ENCODE measurements at places on chromosomes 11 and 22.
A peak's percentile ranks its signal among the peaks of the same experiment; 100 is the strongest.

- no peak for DNase-seq
Observed at GRCh38 chr22:48973694-48974041, 854.0 kb downstream of the BRD1 start.

- no peak for DNase-seq
Observed at GRCh38 chr11:123195188-123196059, at the start of gene CLMP. Gene CLMP, minus strand, starts transcription at chr11:123195248. Its CDS starts 308 bp downstream, at chr11:123194940.

- DNase-seq: no peak
Observed at GRCh38 chr11:91837411-91838330, 386.9 kb upstream of the FAT3 start.

DNA sequence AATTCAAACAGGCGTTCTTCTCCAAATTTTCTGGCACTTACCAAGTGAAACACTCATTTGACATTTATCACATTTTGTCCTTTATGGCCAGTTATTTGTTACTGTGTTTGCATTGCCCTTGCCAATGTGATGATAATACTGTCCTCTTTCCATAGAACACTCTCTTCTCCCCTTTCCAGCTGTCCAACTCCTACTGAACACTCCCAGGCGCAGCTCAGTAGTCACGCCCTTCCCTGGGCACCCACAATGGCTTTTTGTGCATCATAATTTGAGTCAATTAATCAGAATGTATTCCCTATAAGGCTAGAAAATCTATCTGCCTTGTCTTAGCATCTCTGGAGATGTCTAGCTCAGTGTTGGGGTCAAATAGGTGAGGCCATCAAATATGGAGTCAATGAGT is 21.2 kb upstream of the B3GAT1 start:
- DNase-seq: no peak

- DNase-seq: no peak
Observed at GRCh38 chr22:19703869-19704268, 10.4 kb upstream of the SEPTIN5 start.

DNA sequence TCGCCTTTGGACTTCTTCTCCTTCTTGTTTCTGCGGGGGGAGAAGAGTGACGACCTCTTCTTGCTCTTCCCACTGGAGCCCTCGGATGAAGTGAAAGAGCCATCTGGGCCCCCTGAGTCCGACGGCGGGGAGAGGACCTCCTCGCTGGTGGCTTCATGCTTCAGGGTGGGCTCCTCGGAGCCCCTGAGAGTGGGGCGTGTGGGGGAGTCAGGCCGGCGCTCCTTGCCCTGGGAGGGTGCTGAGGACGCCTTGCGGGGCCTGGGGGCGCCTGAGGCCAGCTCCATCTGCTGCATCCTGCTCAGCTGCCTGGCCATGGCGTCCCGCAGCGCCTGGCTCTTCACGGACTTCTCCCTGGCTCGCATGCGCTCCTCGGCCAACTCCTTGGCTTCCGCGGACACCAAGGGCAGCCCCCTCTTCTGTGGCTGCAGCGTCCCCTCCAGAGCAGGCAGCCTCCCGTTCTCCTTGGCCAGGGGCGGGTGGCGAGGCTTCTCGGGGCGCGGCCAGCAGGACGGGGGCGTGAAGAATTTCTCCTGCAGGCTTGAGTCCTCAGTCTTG is 43.3 kb upstream of the BID start:
- DNase-seq: no peak

DNA sequence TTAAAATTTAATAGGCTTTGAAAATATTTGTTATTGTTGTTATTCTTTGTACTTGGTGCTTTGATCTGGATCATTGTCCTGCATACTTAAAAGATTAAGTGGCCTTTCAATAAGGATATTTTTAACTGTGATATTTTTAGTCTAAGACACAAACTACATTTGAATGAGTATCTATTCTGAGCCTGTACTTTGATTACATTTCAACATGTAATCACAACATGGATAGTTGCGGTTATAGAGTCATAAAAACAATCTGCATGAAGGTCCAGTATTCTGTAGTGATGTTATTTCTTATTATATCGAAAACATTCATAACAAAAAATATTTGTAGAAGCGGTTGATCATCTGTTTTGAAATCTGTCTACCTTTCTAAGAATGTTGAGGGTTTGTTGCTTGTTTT is 58.6 kb downstream of the HIPK3 start:
- DNase-seq: no peak

DNA sequence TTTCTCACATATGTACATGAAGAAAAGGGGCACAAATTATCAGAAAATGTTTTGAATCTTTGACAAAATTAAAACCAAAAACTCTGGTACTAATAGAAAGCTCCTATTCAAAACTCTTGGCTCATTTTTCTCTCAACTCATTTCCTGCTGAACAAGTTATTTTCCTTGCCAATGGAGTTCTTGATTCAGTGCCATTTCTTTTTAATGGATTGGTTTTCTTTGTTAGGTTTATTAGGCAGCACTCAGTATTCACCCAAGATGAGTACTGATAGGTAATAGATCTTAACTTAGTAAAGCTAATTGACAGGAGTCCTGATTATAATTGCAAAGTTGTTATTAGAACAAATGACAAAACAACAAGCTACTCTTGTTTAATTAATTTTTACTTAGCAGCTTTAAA is 279.4 kb upstream of the PDGFD start:
- DNase-seq: no peak

GRCh38 chr22:40220316-40221054 is 42.8 kb downstream of the TNRC6B start:
- no peak for DNase-seq

DNA sequence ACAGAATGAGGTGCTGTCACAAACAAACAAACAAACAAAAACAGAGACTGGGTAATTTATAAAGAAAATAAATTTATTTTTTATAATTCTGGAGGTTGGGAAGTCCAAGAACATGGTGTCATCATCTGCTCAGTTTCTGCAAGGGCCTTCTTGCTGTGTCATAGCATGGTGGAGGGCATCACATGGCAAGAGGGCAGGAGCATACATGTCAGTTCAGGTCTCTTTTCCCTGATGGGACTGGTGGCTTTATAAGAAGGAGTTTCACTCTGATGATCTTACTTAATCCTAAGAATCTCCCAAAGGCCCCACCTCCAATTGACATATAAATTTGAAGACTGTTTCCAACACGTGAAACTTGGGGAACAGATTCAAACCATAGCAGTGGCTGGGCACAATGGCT is 135.7 kb downstream of the NECTIN1 start:
- DNase-seq: no peak

- no peak for DNase-seq
Observed at GRCh38 chr11:126231725-126232459, 20.3 kb downstream of the FAM118B start.

DNA sequence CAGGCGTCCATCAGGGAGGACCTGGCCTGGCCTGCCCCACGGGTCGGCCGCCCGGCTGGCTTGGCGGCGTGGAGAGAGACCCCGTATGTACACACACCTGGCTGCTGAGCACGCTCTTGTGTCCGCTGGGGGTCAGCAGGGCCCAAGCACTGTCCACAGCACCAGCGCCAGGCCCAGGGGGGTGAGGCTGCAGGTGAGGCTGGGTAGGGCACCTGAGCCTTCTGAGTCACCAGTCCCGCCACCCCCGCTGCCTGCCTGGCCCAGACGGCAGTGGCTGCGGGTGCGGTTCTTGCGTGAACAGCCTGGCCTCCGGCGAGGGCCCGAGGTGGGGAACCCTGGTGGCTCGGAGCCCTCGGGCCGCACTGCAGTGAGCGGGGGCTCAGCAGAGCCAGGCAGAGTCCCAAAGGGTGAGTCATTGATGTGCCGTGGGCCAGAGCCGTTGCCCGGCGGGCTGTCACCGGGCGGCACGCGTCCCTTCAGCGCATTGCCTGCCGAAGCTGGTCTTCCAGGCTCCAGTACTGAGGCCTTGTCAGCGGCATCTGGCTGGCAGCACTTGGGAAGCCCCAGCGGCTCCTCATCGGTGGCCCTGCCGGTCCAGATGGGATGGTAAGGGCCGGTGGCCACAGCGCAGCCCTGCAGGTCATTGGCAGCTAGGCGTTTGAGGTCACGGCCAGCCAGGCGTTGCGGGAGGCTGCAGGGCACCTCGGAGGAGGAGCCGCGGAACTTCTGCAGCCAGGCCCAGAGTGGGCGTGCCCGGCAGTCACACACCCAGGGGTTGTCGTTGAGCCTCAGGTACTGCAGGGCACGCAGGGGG is 26.3 kb downstream of the RTN4R start:
- no peak for DNase-seq

DNA sequence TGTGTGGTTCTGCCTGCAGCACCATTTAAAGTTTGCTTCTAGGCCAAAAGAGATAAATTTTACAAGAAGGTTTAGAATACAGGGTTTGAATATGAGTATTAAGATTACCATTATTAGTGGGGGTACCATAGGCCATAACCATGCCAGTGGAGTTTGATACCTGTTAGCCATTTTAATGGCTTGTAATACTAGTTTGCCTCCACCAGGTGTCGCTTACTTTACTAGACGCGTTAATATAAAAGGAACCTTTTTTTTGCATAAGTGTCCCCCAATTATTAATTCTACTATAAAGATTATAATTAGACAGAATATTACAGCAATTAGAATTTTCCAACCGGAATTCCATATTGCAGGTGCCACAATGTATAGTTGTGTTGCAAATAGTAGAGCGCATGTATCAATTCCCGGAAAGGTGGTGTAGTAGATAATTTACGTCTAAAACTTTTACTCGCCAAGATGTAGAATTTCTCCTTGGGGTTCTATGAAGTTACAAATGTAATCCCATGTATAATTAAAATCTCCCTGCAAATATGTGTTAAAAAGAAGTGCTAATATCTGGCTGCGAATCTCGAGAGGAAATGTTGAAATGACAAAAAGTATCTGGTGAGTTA is 16.1 kb downstream of the MS4A6E start:
- DNase-seq: no peak

- no peak for DNase-seq
Observed at GRCh38 chr11:16834384-16834783, 95.9 kb downstream of the C11orf58 start.

DNA sequence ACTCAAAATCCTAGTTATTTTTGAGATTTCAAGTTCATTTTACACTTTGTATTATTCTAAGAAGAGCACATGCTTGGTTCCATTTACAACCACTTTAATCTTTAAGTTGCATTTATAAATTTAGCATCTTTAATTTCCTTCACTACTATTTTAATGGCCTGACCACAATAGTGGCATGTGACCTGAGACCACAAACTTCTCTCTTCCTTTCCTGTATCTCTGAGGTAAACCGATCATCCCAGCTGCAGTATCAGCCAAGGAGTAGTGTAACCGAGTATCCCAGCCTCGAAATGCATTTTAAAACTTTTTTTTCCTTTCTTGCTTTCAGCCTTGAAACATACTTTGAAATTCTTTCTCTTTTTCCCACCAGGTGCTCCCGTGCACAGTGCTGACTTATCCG is 28.7 kb upstream of the CBX6 start:
- DNase-seq: no peak

GRCh38 chr22:26918226-26918625 is 260.8 kb downstream of the MIAT start:
- no peak for DNase-seq

DNA sequence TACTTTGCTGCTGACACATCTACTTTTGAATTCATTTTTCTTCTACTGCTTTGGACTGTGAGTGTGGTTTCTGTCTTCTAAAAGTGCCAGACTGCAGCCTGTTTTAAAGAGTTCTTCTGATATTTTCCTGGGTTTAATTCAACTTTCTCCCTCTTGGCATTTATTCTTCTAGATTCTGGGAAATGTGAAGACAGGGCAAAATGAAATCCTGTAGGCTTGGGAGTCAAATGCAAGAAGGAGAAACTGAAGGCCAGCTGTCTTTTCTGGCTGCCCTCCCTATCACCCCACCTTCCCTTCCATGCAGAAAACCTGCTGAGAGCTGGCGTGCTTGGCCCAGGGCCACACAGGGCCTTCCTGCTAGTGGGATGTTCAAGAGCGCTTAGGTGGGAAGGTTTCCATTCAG is 7.6 kb downstream of the ZNF70 start:
- DNase-seq: no peak

DNA sequence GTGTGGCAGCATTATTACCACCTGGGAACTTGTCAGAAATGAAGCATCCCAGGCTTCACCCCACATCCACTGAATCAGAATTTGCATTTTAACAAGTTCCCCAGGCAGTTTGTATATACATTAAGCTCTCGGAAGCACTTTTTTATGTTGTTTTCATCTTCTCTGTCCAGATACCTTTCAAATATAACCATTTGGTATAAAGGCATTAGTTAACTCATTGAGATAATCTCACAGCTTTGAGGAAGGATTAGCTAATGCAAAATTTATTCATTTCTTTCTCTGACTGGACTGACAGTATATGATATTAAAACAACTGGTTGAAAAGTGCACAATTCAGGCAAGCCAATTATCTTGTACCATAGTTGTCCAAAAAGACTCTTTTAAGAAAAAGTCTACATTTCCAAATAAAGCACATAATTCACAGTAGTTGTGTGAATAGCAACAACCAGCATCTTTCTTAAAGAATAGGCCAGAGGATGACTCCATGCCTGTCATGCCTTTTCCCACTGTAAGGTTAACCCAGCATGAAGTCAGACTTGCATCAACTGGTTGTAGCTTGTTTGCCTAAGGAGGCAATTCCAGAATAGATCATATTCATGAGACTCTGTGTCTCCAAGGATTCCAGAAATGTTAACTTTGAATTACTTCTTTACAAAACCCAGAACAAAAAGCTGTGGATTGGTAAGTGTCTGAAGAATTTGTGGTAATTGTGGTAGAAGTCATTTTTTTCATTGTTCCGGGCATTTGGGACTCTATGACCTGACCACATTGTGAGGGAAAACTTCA is 254.3 kb upstream of the SESN3 start:
- no peak for DNase-seq

- no peak for DNase-seq
Observed at GRCh38 chr11:124736736-124737135, 3.0 kb upstream of the NRGN start.

GRCh38 chr11:32420139-32420538 is 15.2 kb downstream of the WT1 start:
- no peak for DNase-seq

GRCh38 chr11:130727157-130728119 is 188.8 kb downstream of the SNX19 start:
- DNase-seq: no peak

GRCh38 chr11:69734841-69735240 is 31.0 kb upstream of the FGF19 start:
- DNase-seq: no peak

DNA sequence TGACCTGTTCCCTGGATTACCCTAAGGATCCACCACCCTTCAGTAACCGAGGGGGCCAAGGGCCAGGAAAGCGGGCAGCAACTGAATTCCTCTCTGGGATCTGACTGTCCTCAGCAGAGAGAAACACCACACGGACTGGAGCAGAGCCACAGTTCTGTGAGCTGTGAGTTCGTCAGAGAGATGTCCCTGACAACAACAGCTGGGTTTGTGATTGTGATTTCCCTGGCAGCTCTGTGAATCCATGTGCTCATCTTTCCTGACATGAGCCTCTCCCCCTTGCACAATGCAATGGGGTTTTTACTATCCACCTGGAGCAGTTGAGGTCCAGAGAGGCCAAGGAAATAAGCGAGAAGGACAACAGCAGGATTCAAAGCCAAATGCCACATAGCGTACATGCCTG is 69.4 kb upstream of the AMPD3 start:
- no peak for DNase-seq

GRCh38 chr11:36455658-36456111 is 54.4 kb downstream of the TRAF6 start:
- peak; percentile 97 for DNase-seq
